ENCODE measurements at places on chromosomes 5 and 9. TPM values are rescaled to one million over a fixed set of nuclear protein-coding genes. Genes with fewer than 3 reads are reported as not detected.

Gene HAND1
- 7.4 TPM for total RNA-seq

Gene PALM2AKAP2
- total RNA-seq, result 0.56 TPM

Gene JAKMIP2
- not detected for total RNA-seq

Gene SLC6A7
- not detected for total RNA-seq

Gene DMRT3
- not detected for total RNA-seq

Gene C9orf43
- not detected for total RNA-seq

Gene CNTFR
- not detected for total RNA-seq

Gene F12
- 2.3 TPM for total RNA-seq

Gene PRRT1B
- not detected for total RNA-seq

Measured in MG63 (cell line).